Activated CD4-positive, alpha-beta T cell treated with anti-CD3 and anti-CD28 coated beads for 1 hour (primary cell): ENCODE measurements at places on chromosomes 16 and 17.

GRCh38 chr17:57011491-57012015, 33.6 kb downstream of the SCPEP1 start:
- DNase-seq, result no peak

DNA sequence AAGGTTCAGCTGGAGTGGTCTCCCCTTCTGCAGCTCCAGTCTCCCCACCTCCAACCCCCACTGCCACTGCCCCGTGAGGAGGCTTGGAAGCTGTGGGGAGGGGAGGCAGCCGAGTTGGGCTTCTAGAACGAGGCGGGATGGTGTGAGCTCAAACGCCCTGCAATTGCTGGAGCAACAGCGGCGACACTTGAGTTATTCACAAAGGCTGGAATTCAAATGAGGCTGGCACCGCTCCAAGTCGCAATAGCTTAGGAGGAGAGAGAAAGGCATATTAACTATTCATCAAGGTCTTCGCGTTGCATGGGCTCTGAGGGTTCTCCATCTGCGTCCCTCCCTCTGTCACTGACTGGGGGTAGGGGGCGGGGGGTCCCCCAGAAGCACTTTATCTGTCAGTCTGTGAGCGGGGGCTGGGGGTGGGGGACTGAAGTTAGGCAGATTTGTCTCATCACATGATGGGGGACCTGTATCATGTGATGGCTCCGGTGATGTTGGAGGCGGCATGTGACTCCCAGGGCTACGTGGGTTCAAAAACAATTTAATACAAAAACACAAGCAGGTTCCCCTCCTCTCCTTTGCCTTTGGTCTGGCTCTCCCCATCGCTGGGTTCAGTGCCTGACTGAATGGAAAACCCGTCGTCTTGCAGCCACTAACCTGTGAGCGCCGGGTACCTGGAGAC, 70.5 kb downstream of the RBBP6 start:
- no peak for DNase-seq

DNA sequence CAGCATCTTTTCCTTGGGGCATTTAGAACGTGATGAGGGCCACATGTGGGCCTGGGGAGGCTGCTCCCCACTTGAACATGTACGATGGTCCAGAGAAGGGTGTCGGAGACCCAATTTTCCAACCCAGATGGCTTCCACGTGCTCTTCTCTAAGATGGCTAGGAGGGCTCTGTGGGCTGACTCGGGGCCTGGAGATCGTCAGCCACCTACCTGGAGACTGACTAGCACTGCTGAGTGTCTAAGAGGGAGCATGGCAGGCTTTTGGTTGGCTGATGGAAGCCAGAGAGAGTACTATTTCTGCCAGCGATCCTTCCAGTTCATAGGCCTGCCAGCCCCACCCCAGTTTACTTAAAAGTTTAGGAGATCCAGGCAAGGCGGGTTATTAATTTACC, 60.2 kb upstream of the CLEC18A start:
- DNase-seq, result no peak

GRCh38 chr17:33080091-33080490, 88.4 kb downstream of the SPACA3 start:
- DNase-seq, result no peak

DNA sequence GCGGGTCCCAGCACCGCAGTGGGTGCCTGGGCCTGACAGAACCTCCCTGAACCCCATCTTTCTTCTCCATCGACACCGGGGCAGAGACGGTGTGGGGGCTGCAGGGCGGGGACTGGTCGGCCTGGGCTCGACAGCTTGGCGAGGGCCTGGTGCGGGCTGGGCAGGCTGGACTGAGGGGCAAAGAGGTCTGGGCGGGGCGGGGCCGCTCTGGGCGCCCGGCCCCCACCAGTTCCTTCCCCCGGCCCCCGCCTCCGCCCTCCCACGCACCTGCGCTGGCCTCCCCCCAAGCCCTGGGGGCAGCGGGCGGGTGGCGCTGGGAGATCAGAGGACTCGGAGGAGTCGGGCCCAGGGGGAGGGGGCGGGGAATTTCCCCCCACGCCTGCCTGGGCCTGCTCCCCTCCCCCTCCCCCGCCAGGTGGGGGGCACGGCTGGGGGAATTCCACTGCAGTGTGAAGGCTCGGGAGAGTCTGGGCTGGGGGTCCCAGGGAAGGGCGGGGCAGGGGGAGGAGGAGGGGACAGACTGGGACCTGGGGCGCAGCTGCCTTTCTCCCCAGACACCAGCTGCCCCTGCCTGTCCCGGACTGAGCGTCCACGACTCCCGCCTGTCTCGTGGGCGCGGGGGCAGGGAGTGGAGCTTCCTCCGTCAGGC, 877 bp upstream of the KREMEN2 start:
- DNase-seq, result no peak

DNA sequence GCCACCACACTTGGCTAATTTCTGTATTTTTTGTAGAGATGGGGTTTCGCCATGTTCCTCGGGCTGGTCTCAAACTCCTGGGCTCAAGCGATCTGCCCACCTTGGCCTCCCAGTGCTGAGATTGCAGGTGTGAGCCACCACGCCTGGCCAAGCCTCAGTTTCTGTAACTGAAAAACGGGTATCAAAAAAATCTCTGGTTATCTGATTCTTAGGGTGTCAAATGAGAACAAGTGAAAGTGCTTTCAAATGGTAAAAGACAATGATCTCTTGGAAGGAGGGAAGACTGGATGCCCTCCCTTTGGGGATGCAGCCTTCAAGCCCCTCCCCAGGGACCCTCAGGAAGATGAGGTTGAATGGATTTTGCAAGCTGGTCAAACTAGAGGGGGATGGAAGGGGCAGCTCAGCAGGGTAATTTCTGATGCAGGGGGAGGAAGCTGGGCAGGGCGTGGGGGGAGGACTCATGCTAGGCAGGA, 22.3 kb downstream of the ARHGAP23 start:
- DNase-seq, result no peak
